A549 treated with ZK216348 at 1 μM for 4 hours (cell line): ENCODE measurements at places on chromosomes 12 and 14. TPM values are rescaled to one million over a fixed set of nuclear protein-coding genes. Genes with fewer than 3 reads are reported as not detected.

The TAS2R30 gene
- total RNA-seq = not detected in 5 replicates

The DGKA gene
- total RNA-seq = 13.8 to 21.2 TPM (median 19.1 TPM) in 5 replicates

The MSI1 gene
- 0.50 to 1.4 TPM (median 1.2 TPM) in 5 replicates for total RNA-seq

The TSFM gene
- total RNA-seq = 67.7 to 78.2 TPM (median 72.3 TPM) in 5 replicates

The ADSS1 gene
- total RNA-seq = 6.0 to 8.8 TPM (median 7.1 TPM) in 5 replicates

The GALNT16 gene
- 1.9 to 4.0 TPM (median 3.3 TPM) in 5 replicates for total RNA-seq

The TAOK3 gene
- total RNA-seq = 8.8 to 13.6 TPM (median 11.3 TPM) in 5 replicates

The GALC gene
- 9.5 to 13.2 TPM (median 12.2 TPM) in 5 replicates for total RNA-seq

The MYO1A gene
- total RNA-seq = 0.16 to 0.68 TPM (median 0.55 TPM) in 5 replicates

The B4GALNT1 gene
- total RNA-seq = 27.2 to 51.6 TPM (median 49.2 TPM) in 5 replicates

The NOXRED1 gene
- total RNA-seq = 0.26 TPM in 1 of 5 replicates, not detected in the others

The OR2AP1 gene
- not detected in 5 replicates for total RNA-seq

The CISTR gene
- not detected in 5 replicates for total RNA-seq

The PPP4R3A gene
- total RNA-seq = 68.0 to 99.1 TPM (median 76.6 TPM) in 5 replicates

The PLEKHH1 gene
- 3.3 to 5.4 TPM (median 3.7 TPM) in 5 replicates for total RNA-seq

The PPP1CC gene
- 135 to 161 TPM (median 152 TPM) in 5 replicates for total RNA-seq

The DPPA3 gene
- total RNA-seq = not detected in 5 replicates

The KRT79 gene
- total RNA-seq = 0.09 TPM in 1 of 5 replicates, not detected in the others

The NEMF gene
- total RNA-seq = 26.3 to 40.0 TPM (median 33.3 TPM) in 5 replicates

The SERPINA3 gene
- 10.4 to 12.3 TPM (median 11.0 TPM) in 5 replicates for total RNA-seq

The PRR4 gene
- 1.2 to 2.5 TPM (median 1.9 TPM) in 5 replicates for total RNA-seq

The NTF3 gene
- total RNA-seq = not detected in 5 replicates

The CFAP73 gene
- 0.20 TPM in 1 of 5 replicates, not detected in the others for total RNA-seq

The GYS2 gene
- total RNA-seq = 0.05 to 0.15 TPM (median 0.09 TPM) in 3 of 5 replicates, not detected in the others

The BICDL1 gene
- total RNA-seq = 2.5 to 4.7 TPM (median 4.5 TPM) in 5 replicates

The SRGAP1 gene
- 9.0 to 15.1 TPM (median 10.9 TPM) in 5 replicates for total RNA-seq

The RAB15 gene
- 19.1 to 22.5 TPM (median 19.9 TPM) in 5 replicates for total RNA-seq
